ENCODE measurements at places on chromosomes 3 and 15.

DNA sequence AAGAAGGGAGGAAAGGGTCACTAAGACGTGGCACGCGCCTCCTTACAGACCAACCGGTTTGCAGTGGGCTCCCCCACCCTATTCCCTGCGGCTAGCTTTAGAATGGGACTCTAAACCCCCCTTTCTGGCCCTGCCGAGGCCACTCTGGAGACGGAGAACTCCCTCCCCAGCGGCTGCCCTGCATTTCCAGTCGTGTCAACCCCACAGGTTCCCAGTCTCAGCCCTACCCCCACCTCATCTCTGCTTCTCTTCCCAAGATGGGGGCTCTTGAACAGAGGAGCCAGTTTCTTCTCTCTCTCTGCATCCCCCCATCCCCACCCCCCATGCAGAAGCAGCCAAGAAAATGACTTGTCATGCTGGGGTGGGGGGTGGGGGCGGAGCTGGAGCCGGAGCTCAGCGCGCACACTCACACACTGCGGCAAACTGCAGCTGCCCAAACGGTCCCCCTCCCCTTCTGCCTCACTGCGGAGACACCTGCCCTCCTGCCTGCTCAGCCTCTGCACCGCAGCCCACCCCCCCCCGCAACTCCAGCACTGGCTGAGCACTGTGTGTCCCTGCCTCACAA lies 871 bp downstream of the MAP1A start:
- DNase-seq, result no peak

GRCh38 chr15:90412356-90413194 lies 24.5 kb downstream of the IQGAP1 start:
- DNase-seq, result peak; percentile 78

DNA sequence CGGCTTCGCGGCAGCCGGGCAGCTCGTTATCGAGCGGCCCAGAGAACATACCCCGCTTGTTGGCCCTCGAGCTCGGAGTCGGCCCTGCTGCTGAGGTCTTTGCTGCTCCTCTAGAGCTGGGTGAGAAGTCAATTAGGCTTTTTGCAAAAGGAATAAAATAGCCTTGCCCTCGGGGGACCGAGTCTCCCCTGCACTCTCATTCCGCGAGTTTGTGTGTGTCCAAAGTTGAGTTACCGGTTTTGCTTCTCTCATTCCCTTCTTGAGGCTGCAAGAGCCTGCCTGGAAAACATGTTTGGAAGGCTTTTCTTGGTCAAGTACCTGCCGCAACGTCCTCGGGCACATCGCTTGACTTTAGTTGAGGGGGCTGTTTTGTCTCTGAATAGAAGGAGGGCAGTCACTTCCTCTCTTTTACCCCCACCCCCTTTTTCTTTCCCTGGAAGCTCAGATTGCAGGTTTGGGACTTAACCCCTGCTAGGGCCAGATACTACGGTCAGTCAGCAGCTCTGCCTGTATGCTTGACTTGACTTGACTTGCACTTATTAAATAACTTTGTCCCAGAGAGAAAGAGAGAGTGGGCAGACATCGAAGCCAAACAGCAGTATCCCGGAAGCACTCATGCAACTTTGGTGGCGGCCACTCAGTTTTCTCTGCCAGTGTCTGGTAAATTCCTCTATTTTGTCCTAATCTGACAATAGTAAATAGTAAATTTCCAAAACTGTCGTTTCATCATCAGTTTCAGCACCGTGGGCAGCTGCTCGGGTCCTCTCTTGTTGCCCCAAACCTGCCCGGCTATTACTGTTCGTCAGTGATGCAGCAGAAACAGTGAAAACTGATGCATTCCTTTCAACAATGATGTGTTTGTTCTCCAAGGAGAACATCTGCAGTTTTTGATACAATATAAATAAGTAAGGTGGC lies 609 bp downstream of the RNF13 start:
- DNase-seq, result peak; percentile 27

- DNase-seq, result no peak
These were observed 124.8 kb downstream of the EDEM1 start for GRCh38 chr3:5312290-5312689.

- no peak for DNase-seq
These were observed 149.6 kb downstream of the PDZRN3 start for GRCh38 chr3:73475175-73475574.

GRCh38 chr3:70984776-70985482 lies 598.6 kb downstream of the FOXP1 start:
- DNase-seq, result no peak

GRCh38 chr3:58317811-58318210 lies 11.5 kb downstream of the HTD2 start:
- no peak for DNase-seq

- DNase-seq, result no peak
These were observed 342 bp downstream of the TGM5 start for GRCh38 chr15:43266386-43266785.

- DNase-seq, result no peak
These were observed 21.0 kb downstream of the ZNF385D start for GRCh38 chr3:21729888-21730459.

- DNase-seq, result no peak
These were observed 9.6 kb upstream of the ANP32A start for GRCh38 chr15:68830141-68830785.

GRCh38 chr3:40649346-40649745 lies 124.6 kb downstream of the ZNF621 start:
- DNase-seq, result no peak

Measured in RWPE1 (cell line).